Forelimb muscle (tissue), 1 donor: ENCODE measurements at places on chromosomes 11 and 22.

GRCh38 chr11:1202154-1202775 is 20.6 kb upstream of the MUC5B start:
- no peak for DNase-seq

- no peak for DNase-seq
Measured at GRCh38 chr11:74849525-74850391, 99.1 kb downstream of the XRRA1 start.

GRCh38 chr11:87909178-87909577 is 266.1 kb downstream of the RAB38 start:
- DNase-seq = no peak

- DNase-seq = no peak
Measured at GRCh38 chr11:73274722-73275380, 2.7 kb downstream of the P2RY6 start.

GRCh38 chr11:57248780-57249383 is 11.8 kb upstream of the APLNR start:
- no peak for DNase-seq

GRCh38 chr11:116412118-116412889 is 360.5 kb downstream of the BUD13 start:
- DNase-seq = no peak

DNA sequence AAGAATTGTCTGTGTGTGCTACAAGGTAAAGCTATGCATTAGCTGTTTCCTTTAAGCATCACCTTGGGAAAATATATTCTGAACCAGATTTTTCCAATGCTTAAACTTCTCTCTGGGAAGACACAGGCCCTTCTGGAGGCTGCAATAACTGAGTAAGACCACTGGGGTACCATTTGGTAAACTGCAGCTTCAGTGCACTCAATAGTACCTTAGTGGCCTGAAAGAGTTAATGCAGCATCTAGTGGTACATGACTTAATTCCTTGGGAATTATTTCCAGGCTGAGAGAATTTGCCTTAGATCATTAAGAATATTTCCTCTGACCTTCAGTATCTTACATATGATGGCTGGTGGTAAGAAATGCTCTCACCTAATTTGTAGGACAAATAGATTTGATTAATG is 727.4 kb downstream of the DLG2 start:
- DNase-seq = no peak

DNA sequence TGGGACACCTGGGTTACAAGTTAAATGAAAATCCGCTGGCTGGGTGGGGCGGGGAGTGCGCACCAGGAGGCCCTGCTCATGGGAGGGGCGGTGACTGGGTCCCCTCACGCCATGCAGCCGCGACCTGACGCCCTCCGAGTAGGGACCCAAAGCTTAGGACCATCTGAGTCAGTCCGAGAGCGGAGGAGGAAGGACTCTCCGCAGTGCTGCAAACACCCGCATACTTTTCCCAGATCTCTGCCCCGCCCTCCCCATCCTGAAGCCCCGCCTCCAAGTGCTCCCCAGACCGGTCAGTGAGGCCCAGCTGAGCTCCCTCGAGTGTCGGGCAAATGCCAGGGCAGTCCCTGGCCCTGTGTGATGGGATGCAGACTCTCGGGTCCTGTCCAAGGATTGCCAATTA is 6.6 kb upstream of the FLI1 start:
- DNase-seq = no peak

DNA sequence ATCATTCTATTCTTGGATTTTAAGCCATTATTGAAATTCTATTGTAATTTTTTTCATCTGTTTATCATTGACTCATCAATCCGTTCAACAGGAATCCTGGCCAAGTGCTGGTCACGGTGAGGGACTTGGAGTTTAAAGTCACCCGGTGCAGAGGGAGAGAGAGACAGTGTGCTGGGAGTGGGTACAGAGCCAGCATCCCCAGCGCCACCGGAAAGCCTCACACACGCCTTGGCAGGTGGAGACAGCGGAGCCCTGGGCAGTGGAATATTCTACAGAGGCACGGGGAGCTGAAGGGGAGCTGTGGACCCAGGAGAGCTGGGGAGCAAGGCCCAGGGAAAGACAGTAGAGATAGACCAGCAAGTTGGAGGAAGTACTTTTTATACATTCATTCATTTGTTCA is 787.6 kb downstream of the BRD1 start:
- DNase-seq = no peak

- no peak for DNase-seq
Measured at GRCh38 chr11:77392842-77393241, 81.1 kb downstream of the PAK1 start.

GRCh38 chr22:24325105-24325757 is 54.6 kb downstream of the SPECC1L start:
- peak; percentile 72 for DNase-seq

DNA sequence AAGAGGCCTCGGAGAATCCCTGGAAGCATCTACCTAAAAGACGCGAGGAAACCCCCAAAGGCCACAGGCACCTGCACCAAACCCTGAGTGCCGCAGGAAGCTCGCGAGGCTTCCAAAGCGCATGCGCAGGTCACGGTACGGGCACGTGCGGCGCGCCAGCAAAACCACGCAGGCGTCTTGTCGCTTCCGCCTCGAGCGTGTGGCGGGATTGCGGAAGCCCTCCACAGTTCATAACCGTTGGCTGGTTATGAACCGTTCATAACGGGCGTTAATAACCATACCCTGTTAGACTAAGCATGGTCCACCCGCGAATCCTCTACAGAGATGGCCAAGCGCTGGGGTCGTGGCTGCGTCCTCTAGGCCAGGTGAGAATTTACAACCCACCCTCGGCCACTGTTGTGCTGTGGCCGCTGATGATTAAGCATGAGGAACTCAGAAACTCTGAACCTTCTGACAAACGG is 46.4 kb downstream of the MORC2 start:
- no peak for DNase-seq

- DNase-seq = no peak
Measured at GRCh38 chr11:67301951-67302516, 1.3 kb upstream of the SSH3 start.

GRCh38 chr22:40024201-40025061 is 29.7 kb downstream of the FAM83F start:
- DNase-seq = no peak

DNA sequence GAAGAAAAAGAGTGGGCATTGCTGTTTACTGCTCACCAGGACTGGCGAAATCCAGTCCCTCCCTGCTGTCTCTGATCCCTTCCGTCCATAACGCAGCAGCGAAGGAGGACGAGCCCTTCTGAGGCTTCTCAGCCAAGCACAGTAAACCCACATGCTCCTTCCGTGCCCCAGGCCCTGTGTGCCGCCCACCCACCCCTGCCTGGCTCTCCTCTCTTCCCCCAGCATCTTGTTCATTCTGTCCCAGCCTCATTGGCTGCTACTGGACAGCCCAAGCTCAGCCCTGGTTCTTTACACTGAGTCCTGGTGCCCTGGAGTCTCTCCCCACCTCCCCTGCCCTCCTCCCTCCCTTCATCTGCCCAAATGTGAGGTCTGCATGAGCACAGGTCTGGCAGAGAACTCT is 559.7 kb downstream of the BRD1 start:
- DNase-seq = no peak

- no peak for DNase-seq
Measured at GRCh38 chr11:57288771-57289579, 35.8 kb downstream of the TNKS1BP1 start.

GRCh38 chr11:82980947-82981346 is 79.4 kb downstream of the DDIAS start:
- no peak for DNase-seq
